Epithelial cell of prostate (primary cell): ENCODE measurements at places on chromosomes 13 and 19.

DNA sequence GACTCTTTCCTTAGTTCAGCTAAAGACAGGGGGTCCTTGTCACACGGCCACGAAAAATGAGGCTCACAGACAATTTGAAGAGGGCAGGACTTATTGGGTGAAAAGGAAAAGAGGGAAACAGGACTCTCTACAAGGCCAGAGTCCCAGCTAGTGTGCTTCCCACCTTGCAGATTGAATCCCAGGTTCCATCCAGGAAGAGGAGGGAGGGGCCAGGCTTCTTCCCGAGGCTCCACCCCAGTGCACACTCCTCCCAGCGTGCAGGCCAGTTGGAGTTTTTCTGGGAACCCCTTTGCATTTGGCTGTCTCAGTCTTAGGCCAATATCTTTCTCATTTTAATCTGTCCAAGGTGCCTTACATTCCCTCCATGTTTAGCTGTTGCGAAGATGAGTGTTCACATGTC, 106.8 kb downstream of the DNAJC3 start:
- DNase-seq, result no peak

DNA sequence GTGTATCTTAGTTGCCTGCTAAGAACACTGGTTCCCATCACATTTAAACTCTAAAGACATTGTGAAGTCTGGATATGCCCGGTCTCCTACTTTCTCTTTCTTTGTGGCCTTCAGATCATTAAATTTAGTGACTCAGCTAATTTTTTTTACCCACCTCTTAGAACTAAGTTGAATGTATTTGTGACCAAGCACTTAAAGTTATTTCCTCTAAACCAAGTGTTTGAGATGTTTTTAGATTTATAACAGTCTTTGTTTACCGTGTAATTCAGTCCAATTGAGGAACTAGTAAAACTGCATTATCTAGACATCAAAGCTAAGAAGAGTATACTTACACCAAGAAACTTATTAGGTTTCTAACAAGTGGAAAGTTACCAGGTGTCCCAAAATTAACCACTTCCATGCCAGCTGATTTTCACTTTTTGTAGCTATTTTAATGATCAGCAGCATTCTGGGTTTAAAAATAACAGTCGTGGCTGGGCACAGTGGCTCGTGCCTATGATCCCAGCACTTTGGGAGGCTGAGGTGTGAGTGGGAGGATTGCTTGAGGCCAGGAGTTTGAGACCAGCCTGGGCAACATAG, 53.1 kb downstream of the ARHGAP35 start:
- no peak for DNase-seq

- DNase-seq, result no peak
Measured at GRCh38 chr13:108850691-108851090, 221.3 kb downstream of the MYO16 start.

GRCh38 chr19:32178401-32178800, 167.0 kb upstream of the ZNF507 start:
- no peak for DNase-seq

GRCh38 chr19:39817888-39818561, 15.9 kb downstream of the DYRK1B start:
- DNase-seq, result no peak

GRCh38 chr13:76764429-76764828, 121.8 kb downstream of the KCTD12 start:
- no peak for DNase-seq

GRCh38 chr19:17112700-17113099, 37.1 kb downstream of the MYO9B start:
- DNase-seq, result no peak

GRCh38 chr19:1794424-1795172, 17.5 kb downstream of the ATP8B3 start:
- no peak for DNase-seq

GRCh38 chr13:109810761-109811510, 24.6 kb upstream of the IRS2 start:
- DNase-seq, result no peak

DNA sequence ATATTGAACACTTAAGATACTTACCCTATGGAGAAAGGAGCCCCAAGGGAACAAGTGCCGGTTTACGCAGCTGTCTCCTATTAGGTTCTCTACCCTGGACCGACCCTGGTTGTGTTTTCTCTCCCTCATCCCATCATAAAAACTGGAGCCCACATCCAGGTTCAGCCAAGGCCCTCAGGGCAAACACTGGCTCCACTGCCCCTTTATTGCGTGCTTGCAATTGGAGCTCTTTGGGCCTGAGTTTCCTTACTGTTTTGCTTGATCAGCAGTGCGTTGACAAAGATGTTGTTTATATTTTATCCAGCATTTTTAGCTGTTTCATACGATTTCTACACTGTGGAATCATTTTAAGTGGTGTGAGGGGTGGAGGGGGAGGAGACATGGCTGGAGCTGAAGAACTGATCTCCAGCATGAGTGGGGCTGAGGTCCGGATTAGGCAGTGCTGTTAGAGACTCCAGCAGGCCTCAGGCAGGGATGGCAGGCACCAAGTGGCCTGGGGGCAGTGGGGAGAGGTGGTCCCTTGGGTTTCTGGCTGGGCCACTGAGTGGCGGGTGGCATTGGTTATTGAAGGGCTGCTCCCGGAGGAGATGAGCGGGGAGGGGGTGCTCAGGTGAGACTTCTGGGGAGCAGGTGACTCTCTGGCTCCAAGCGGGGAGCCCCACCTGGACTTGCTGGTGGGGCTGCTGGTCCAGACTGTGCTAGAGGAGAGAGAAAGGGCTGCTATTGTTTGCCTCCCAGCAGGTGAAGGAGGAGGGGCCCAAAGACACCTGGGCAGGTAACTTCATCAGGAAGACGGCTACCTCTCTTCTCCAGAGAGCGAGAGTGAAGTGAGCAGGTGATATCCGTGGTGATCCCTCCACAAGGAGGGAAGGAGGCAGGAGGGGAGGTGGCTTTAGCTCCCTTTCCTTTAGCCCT, 62.4 kb upstream of the RNF113B start:
- no peak for DNase-seq

DNA sequence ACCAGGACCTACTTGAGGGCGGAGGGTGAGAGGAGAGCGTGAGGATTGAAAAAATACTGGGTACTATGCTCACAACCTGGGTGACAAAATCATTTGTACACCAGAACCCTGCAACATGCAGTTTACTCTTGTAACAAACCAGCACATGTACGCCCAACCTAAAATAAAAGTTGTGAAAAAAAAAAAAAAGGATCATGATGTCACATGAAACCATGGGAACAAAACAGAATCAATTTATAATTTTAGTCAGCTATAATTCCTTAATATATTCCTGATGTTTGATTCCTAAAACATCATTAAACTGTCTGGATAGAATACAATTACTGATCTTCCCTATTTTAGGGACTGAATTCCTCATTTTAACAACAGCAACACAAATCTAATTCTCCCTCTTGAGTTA, 160.6 kb upstream of the SPRY2 start:
- no peak for DNase-seq

- no peak for DNase-seq
Measured at GRCh38 chr19:45492627-45493470, 4.0 kb downstream of the RTN2 start.

- no peak for DNase-seq
Measured at GRCh38 chr19:30799865-30800755, 427.9 kb downstream of the ZNF536 start.

GRCh38 chr13:99335603-99336002, 28.4 kb upstream of the GPR183 start:
- DNase-seq, result no peak

GRCh38 chr19:1833540-1833939, 14.7 kb downstream of the REXO1 start:
- no peak for DNase-seq

DNA sequence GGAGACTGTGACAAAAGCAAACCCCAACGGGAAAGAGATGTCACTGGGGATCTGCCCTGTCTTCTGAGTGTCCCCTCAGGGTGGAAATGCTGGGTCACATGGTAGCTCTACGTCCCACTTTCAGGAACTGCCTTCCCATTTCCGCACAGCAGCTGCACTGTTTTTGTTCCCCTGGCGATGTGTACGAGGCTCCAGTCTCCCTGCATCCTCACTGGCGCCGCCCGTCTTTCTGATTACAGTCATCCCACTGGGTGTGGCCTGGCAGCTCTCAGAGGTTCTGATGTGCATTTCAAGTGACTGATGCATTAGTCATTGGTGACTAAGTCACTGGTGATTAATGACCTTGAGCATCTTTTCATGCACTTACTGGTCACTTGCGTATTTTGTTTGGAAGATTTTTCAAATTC, 21.2 kb downstream of the PCID2 start:
- DNase-seq, result peak; percentile 90

DNA sequence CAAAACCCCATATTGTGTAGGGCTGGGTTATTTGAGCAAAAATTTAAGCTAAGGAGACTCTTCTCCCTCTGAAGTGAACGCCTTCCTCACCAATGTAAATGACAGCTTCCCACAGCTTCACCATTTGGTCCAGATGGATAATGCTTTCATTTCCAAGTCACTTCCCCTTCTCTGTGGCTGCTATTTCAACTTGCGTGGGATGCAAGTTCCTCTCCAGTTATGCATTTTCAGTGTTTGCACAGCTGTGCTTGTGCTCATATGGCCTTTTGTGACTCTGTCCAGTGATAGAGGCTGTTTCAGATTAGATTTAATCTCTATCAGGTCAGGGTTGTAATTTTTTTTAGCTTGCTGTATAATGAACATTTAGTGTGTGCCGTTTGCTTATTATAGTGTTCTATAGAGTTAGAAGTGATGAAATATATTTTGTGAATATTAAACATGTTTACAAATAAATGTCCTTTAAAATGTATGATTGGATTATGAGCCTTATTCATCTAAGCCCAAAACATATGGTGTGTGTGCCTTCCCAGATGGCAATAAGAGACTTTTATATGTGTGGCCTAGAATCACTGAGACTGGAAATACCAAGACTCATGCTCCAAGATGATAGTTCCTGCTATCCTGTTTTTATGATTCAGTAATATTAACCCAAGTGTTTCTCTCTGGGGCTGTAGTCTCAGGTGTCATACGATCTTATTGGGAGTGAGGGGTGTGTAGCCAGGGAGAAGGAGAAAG, 86.6 kb downstream of the TNFRSF19 start:
- DNase-seq, result no peak

GRCh38 chr13:37495046-37495445, 103.5 kb downstream of the POSTN start:
- no peak for DNase-seq

DNA sequence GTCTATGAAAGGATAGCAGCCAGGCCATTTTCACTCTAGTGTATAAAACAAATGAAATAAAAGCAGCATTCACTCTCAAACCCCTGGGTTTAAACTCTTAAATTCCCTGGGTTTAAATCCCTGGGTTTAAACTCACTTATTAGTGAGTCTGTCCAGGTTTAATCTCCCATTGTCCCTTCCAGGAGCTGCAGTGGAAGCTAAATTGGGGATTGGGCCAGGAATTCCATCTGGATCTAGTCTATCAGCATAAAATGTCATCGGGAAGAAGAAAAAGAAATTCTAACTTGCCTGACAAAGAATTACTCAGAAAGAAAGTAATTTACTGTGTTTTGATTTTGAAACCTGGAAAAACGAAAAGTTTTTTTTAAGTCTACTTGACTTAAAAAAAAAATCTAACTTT, 54.8 kb downstream of the FRY start:
- no peak for DNase-seq

GRCh38 chr13:31846961-31847752, 107.8 kb downstream of the RXFP2 start:
- DNase-seq, result no peak

- no peak for DNase-seq
Measured at GRCh38 chr19:33866696-33867095, 70.0 kb downstream of the KCTD15 start.

DNA sequence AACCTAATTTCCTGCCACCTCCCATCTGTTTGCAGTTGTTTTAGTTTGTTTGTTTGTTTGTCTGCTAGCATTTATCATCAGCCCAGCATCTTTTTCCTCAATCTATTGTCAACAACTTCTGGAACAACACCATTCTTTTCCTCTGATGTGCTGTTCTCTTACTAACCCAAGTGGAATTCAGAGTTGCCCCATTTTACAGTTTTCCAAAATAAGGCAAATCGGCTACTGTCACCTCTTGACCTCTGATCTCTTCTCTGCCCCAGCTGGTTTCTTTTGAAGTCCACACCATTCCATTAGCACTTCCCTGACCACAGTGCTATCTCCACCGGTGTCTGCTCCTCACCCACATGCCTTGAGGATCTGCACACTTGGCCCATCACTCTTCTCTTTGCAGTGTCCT, 102.4 kb downstream of the EFNB2 start:
- no peak for DNase-seq

GRCh38 chr13:37403776-37404527, 194.6 kb downstream of the POSTN start:
- DNase-seq, result no peak

DNA sequence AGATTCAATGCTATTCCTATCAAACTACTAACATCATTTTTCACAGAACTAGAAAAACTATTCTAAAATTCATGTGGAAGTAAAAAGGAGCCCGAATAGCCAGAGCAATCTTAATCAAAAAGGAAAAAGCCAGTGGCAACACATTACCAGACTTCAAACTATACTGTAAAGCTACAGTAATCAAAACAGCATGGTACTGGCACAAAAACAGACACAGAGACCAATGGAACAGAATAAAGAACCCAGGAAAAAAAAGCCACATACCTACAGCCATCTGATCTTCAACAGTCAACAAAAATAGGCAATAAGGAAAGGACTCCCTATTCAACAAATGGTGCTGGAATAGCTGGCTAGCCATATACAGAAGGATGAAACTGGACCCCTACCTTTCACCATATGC, 10.4 kb upstream of the SOHLH2 start:
- DNase-seq, result no peak

DNA sequence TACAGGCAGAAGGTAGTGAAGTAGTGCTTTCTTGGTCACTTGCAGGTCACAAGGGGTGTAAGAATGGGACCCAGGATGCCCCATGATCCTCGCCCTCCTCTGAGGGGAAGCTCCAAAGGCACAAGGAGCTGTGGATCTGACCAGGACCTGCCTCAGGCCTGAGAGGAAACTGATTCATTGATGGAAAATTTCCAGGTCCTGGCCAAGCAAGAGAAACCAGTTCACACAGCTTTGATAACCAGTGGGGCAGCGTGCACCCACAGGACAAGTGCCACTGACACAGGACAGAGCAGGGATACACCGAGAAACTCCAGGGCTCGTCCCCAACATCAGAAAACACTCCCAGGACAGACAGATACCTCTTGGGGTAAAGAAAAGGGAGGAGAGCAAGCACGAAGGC, 177.1 kb downstream of the RBM26 start:
- DNase-seq, result peak; percentile 27

DNA sequence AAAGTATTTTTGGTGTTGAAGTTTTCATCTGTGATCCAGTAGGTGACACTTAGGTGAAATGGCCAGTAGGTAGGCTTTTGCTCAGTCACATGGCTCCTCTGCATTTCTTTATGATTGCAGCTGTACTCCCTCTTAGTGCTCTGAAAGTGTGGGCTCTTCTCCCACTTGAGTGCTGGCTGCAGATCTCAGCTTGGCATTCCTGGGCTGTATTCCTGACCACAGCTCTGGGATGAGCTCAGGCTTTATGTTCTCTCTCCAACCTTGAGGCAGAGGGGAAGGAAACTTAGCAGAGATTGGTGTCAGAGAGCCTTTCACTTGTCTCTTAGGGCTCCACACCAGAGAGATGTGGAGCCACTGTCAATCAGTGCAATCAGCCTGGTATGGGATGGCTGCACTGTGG, 254.3 kb downstream of the NDFIP2 start:
- no peak for DNase-seq

- DNase-seq, result no peak
Measured at GRCh38 chr19:49019242-49019932, 2.5 kb upstream of the LHB start.
